ENCODE measurements at places on chromosomes 5 and 9.

DNA sequence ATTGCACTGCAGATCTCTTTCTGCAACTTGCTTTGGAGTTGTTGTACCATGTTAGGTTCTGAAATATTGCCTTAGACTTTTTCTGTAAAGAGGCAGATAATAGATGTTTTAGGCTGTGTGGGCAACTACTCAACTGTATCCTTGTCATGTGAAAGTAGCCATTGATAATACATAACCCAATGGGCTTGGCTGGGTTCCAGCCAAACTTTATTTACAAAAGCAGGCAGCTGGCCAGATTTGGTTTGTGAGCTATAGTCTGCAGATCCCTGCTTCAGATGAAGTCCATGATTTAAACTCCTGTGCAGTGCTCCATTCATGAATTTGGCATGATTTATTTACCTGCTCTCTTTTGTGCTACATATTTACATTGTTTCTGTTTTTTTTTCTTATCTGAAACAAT, 300.4 kb downstream of the IRX2 start:
- no peaks in the 10 kb centered on the region for H3K4me1 ChIP-seq
- no peak for DNase-seq
- no peaks in the 10 kb centered on the region for H3K27me3 ChIP-seq
- no peak overlapping the region for H3K4me3 ChIP-seq
- no peaks in the 10 kb centered on the region for H3K36me3 ChIP-seq
- H3K27ac ChIP-seq: no peak overlapping the region

DNA sequence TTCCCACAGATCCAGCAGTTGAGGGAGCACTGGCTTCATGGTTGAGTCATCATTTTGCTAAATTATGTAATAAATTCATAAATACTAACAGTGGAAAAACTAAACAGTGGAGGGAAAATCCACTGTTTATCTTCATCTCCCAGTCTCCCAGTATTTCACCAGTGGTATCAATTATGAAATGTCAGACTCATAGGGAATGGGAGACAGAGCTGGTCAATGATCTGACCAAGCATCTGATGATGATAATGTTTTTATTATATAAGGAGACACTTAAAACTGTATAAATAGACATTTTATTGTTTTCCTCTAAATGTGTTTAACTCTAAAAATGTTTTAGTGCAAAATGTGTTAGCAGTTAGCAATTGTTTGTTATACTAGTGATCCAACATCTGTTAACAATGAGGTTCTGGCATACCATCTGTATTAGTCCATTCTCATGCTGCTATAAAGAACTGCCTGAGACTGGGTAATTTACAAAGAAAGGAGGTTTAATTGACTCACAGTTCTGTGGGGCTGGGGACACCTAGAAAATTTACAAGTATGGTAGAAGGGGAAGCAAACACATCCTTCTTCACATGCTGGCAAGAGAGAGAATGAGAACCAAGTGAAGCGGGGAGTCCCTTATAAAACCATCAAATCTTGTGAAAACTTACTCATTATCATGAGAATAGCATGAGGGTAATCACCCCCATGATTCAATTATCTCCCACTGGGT, 11.8 kb upstream of the REEP5 start:
- no peaks in the 10 kb centered on the region for H3K27me3 ChIP-seq
- H3K4me3 ChIP-seq: no peak overlapping the region
- H3K27ac ChIP-seq: peak overlapping the region; percentile 56
- DNase-seq: no peak
- H3K4me1 ChIP-seq: peaks cover 38% of the 10 kb centered on the region

DNA sequence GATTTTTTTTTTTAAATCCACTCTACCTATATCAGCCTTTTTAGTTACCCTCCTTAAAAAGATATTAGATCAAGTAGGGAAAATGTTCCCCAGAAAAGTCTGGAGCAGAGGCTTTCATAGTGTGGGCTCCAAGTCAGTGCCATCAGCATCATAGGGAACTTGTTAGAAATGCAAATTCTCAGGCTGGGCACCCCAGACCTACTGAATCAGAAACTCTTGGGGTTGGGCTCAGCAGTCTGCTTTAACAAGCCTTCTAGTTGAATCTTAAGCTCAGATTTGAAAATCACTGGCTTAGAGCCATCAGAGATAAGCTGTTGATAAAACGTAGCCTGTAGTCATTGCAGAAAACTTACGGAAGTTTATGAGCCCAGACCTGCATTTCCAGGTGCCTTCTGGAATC, 140.1 kb downstream of the TMEM38B start:
- no peaks in the 10 kb centered on the region for H3K4me1 ChIP-seq
- H3K27ac ChIP-seq: no peak overlapping the region
- H3K27me3 ChIP-seq: no peaks in the 10 kb centered on the region

DNA sequence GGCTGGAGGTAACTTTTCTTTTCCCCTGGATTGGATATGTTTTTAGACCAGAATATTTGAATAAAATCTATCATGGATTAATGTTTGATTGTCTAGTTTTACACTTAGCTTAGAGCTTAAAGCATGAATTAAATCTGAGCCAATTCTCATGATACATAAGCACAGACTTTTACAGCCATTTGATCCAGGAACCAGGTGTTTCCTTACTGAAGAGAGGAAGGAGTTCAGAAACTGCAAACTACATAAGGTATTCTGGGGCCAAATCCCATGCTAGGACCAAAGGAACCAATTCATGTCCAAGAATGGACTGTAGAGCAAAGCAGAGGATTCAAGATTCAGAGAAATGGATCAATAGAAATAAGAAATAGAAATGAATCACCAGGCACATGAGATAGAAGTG, 360.4 kb upstream of the ZNF608 start:
- H3K36me3 ChIP-seq: no peaks in the 10 kb centered on the region
- no peak for DNase-seq
- H3K4me3 ChIP-seq: no peak overlapping the region
- H3K4me1 ChIP-seq: no peaks in the 10 kb centered on the region

GRCh38 chr9:114086607-114087006, 8.5 kb upstream of the AMBP start:
- DNase-seq: no peak
- no peak overlapping the region for H3K4me3 ChIP-seq
- H3K27ac ChIP-seq: no peak overlapping the region
- no peaks in the 10 kb centered on the region for H3K27me3 ChIP-seq
- no peaks in the 10 kb centered on the region for H3K36me3 ChIP-seq

GRCh38 chr9:133448487-133448972, 11.2 kb upstream of the CACFD1 start:
- H3K4me1 ChIP-seq: no peaks in the 10 kb centered on the region
- H3K27ac ChIP-seq: no peak overlapping the region
- DNase-seq: no peak
- H3K36me3 ChIP-seq: no peaks in the 10 kb centered on the region
- no peaks in the 10 kb centered on the region for H3K27me3 ChIP-seq

DNA sequence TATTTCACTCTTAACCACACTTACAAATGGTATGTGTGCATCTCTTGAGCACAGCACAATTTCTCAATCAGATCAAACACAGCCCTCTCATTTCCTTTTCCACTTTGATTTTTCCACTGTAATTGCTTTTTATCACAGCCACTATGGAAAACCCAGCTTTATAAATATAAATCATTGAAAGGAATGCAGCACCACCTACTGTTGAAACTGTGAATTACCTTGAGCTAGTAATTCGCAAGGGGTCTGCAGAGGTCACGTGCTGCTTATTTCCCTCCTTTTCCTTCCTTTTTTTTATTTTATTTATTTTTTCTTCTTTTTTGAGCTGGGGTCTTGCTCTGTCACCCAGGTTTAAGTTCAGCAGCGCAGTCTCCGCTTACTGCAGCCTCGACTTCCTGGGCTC, 76.9 kb downstream of the CDH6 start:
- no peaks in the 10 kb centered on the region for H3K27me3 ChIP-seq
- no peaks in the 10 kb centered on the region for H3K4me1 ChIP-seq
- H3K4me3 ChIP-seq: no peak overlapping the region

DNA sequence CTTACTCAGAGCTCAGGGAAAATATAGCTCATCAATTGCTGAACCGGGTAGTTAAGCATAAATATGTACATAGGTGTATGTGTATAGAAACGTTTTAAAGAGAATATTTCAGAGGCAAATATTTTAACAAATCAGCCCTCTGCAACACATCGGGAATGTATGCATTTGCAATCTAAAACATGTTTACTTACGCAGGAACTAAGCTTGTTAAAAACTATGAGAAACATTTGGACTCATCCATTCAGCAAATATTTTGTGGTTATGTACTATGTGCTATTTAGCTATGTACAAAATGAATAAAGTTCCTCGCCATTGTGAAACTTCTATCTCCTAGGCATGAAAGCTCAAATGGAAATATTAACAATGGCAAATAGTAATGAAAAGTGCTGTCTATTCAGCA, 469.9 kb downstream of the ARHGEF28 start:
- no peak for DNase-seq
- H3K36me3 ChIP-seq: no peaks in the 10 kb centered on the region
- peaks cover under 1% of the 10 kb centered on the region for H3K27me3 ChIP-seq
- no peak overlapping the region for H3K27ac ChIP-seq
- H3K4me1 ChIP-seq: no peaks in the 10 kb centered on the region

GRCh38 chr5:121976979-121977378, 15.2 kb downstream of the SRFBP1 start:
- peak overlapping the region; percentile 64 for H3K27ac ChIP-seq
- no peaks in the 10 kb centered on the region for H3K27me3 ChIP-seq
- peaks cover 75% of the 10 kb centered on the region for H3K36me3 ChIP-seq
- no peak for DNase-seq
- peaks cover 54% of the 10 kb centered on the region for H3K4me1 ChIP-seq

GRCh38 chr5:121962958-121963357, 1.2 kb downstream of the SRFBP1 start:
- H3K27me3 ChIP-seq: peaks cover 7% of the 10 kb centered on the region
- peak overlapping the region; percentile 96 for H3K4me3 ChIP-seq
- peak overlapping the region; percentile 99 for H3K27ac ChIP-seq
- H3K4me1 ChIP-seq: peaks cover 43% of the 10 kb centered on the region
- no peak for DNase-seq

DNA sequence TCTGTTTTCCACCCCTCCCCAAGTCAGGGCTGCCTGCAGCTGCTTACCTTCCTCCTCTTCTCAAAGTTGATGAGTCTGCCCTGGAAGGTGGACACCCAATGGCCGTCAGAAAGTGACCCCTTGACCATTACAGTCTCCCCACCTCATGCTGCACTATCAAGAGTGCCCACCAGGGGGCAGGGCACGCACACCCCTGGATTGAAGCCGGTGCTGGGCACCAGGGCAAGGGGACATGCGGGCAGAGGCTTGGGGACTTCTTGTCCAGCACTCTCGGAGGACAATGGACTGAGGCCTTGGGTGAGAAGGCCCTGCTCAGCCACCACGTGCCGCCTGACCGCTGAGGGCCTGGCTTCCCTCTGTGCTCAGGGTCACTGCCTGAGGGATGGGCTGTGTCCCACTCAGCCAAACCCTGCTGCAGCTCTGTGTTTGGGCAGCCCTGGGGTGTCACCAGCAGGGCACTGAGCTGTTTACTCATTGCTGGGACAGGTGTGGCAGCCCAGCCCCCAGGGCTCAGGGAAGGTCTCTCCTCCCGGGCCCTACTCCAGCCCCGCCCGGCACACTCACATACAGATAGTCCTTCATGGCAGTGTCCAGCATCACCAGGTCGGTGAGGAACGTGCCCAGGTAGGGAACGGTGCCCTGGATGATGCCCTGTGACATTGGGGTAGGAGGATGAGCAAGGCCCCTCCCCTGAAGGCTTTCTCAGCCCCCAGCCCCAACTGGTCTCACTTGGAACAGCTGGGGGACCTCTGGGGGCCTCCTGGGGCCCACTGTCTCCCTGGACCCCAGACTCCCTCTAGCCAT, 17.7 kb downstream of the RALGDS start:
- no peak overlapping the region for H3K4me3 ChIP-seq
- H3K36me3 ChIP-seq: peaks cover 92% of the 10 kb centered on the region
- H3K27ac ChIP-seq: peak overlapping the region; percentile 47
- no peaks in the 10 kb centered on the region for H3K4me1 ChIP-seq
- peak; percentile 73 for DNase-seq

GRCh38 chr9:129198319-129199043, 20.4 kb upstream of the IER5L start:
- DNase-seq: no peak
- no peak overlapping the region for H3K27ac ChIP-seq
- H3K4me3 ChIP-seq: no peak overlapping the region
- H3K36me3 ChIP-seq: no peaks in the 10 kb centered on the region
- peaks cover 3% of the 10 kb centered on the region for H3K27me3 ChIP-seq
- H3K4me1 ChIP-seq: peaks cover 7% of the 10 kb centered on the region

DNA sequence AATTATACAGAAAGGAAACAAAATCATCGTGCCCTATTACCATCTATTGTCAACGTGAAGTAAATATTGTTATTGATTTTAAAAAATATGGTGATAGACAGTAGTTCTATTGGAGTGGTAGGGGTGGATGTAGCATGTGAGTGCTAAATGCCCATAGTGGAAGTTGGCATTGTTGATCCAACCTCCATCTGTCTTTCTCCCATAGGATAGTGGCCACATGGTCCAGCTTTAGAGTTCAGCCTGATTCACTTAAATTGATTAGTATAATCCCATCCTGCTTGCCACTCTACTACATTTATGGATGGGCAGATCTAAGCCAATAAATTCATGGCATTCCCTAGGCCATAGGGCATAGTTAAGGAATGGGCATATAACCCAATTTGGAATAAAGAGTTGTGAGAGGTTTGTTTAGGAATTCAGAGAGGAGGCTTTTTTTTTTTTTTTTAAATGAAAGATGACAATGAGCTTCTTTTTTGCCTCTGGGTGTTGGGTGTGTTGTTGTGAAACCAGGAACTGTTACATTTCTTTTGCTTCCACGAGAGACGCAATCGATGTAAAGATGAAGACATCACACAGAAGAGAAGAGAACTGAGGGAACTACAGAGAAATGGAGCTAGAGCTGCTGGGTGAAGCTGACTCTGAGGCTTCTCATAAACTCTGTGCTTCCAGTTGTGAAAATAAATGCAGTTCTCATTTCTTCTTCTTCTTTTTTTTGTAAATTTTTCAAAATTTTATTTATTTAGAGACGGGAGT, 12.5 kb upstream of the CHD1 start:
- H3K36me3 ChIP-seq: no peaks in the 10 kb centered on the region
- H3K4me3 ChIP-seq: no peak overlapping the region
- peak overlapping the region; percentile 36 for H3K27ac ChIP-seq
- no peaks in the 10 kb centered on the region for H3K27me3 ChIP-seq
- H3K4me1 ChIP-seq: peaks cover 58% of the 10 kb centered on the region
- DNase-seq: no peak

- no peak overlapping the region for H3K4me3 ChIP-seq
- H3K27ac ChIP-seq: no peak overlapping the region
- no peaks in the 10 kb centered on the region for H3K36me3 ChIP-seq
Observed at GRCh38 chr5:172788771-172789686, 18.0 kb upstream of the DUSP1 start.

- peaks cover 3% of the 10 kb centered on the region for H3K4me1 ChIP-seq
- no peak overlapping the region for H3K27ac ChIP-seq
- no peaks in the 10 kb centered on the region for H3K36me3 ChIP-seq
- peaks cover 3% of the 10 kb centered on the region for H3K27me3 ChIP-seq
- no peak for DNase-seq
- no peak overlapping the region for H3K4me3 ChIP-seq
Observed at GRCh38 chr5:176570044-176570443, 20.9 kb downstream of the CDHR2 start.
